ENCODE measurements at places on chromosomes 11 and 22. TPM values are rescaled to one million over a fixed set of nuclear protein-coding genes. Genes with fewer than 3 reads are reported as not detected.

DNA sequence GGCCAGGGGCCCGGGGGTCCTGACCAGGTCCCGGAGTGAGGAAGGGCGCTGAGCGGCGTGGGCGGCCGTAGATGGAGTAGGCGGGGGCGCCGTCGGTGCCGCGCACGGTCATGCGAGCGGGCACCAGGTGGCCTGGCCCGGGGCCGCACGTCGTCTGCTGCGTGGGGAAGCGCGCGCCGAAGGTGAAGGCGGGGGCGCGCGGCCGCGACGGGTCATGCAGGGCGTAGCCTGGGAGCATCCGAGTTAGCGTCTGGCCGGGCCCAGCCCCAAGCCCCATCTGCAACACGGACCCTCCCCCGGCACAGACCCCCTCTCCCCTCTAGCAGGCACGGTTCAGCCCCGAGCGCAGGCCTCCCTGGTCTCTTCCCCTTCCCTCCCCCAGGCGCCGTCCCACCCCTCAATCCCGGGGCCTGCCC lies 1.7 kb upstream of the TYMP start:
- peak; percentile 68 for DNase-seq

GRCh38 chr11:71502871-71503435 lies 24.1 kb upstream of the KRTAP5-7 start:
- DNase-seq, result no peak

Gene CCDC188
- 0.69 TPM for total RNA-seq

DNA sequence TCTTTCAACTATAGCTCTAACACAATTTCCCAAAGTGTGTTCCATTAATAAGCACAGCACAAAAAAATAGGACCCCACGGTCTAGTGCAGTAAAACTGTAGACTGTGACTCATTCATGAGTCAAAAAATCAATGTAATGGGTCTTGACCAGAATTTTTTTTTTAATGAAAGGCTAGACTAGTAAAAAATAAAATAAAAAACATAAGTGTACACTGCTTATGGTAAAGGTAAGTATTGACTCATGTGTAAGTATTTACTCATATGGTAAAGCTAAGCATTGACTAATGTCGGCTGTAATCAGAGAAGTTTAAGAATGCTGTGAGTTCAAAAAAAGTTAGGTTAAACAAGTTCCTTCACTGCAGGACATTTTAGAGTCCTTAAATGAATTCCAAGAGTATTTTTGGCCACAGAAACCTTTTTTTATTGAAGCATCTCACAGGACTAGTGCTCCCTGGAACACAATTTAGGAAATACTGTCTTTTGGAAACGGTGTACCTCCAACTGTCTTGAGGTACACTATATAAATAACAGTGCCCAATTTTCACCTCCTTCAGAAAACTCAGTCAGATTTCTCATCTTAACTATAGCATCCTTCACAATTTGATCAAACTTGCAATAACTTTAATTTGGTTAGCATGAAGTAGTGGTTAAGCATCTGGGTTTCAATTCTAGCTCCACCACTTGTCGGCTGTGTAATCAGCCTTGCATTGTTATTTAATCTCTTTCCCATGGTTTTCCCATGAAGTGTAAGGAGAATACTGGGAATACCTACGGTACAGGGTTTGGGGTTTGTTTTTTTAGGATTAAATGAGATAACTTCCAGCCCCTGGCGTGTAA lies 2.1 kb downstream of the CCDC73 start:
- DNase-seq, result no peak

- DNase-seq, result no peak
Measured at GRCh38 chr11:48043111-48043990, 63.0 kb downstream of the PTPRJ start.

GRCh38 chr11:58629857-58630256 lies 7.4 kb downstream of the CNTF start:
- peak; percentile 56 for DNase-seq

- DNase-seq, result peak; percentile 91
Measured at GRCh38 chr11:72812967-72813739, 1.1 kb upstream of the ATG16L2 start.

GRCh38 chr11:117476531-117477142 lies 149.0 kb downstream of the CEP164 start:
- no peak for DNase-seq

DNA sequence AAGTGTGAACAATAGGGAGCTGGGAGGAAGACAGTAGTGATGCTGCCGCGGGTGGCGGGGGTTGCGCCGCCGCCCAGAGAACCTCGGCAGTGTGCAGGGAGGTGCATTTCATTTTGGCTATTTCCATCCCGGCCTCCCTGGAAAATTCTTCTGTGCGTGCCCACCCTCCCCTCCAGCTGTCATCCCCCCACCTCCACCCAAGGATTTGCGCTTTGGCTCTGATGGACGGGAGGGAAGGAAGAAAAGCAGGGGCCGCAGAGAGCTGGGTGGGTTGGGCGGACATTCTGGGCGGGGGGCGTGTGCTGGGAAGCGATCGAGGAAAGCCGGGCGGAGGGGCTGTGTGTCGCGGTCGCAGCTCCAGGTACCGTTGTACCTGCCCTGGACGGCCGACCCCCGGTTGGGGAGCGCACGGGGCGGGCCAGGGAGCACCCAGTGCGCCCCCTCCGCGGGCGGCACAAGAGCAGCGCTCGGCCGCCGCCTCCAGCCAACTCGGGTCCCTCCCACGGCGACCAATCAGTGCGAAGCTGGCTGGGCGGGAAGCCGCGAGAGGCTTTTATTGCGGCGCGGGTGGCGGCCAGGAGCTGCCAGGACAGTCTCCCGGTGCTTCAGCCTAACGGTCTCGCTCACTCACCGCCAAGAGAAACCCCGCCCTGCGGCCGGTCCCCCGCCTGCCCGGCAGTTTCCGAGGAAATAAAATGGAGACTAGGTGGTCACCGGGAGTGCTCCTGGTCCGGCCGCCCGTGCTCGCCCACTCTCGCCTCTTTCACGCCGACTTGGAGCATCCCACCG lies 1.6 kb downstream of the NCAM1 start:
- DNase-seq, result peak; percentile 31

- DNase-seq, result no peak
Measured at GRCh38 chr11:8925711-8926110, 7.0 kb downstream of the C11orf16 start.

DNA sequence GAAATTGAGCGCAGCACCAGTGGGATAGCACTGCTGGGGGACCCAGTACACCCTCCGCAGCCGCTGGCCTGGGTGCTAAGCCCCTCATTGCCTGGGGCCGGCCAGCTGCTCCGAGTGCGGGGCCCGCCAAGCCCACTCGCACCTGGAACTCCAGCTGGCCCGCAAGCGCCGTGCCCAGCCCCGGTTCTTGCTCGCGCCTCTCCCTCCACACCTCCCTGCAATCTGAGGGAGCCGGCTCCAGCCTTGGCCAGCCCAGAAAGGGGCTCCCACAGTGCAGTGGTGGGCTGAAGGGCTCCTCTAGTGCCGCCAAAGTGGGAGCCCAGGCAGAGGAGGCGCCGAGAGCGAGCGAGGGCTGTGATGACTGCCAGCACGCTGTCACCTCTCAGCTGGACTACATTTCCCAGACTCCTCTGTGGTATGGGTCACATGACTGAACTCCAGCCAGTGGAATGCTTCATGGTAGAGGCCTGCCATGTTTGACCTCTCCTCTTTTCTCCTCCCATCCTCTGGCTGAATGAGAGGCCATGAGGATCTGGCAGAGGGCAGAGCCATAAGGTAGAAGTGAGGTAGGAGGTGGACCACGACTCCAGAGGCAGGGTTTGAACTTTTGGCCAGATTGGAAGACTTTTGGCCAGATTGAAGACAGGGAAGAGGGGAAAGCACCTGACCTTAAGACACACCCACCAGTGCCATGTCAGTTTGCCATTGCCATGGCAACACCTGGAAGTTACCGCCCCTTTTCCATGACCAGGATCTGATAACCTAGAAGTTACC lies 6.2 kb downstream of the MRGPRD start:
- DNase-seq, result peak; percentile 34

All from M059J (cell line).